ENCODE measurements at places on chromosomes 5 and 9. TPM values are rescaled to one million over a fixed set of nuclear protein-coding genes. Genes with fewer than 3 reads are reported as not detected.

OCLN gene
- 109 TPM for total RNA-seq

ZNF300 gene
- total RNA-seq, result 4.7 TPM

DMRT3 gene
- total RNA-seq, result not detected

CDKN2A gene
- total RNA-seq, result 1.6 TPM
